Ammon's horn (tissue), 1 donor: ENCODE measurements at places on chromosomes 7 and 10.

DNA sequence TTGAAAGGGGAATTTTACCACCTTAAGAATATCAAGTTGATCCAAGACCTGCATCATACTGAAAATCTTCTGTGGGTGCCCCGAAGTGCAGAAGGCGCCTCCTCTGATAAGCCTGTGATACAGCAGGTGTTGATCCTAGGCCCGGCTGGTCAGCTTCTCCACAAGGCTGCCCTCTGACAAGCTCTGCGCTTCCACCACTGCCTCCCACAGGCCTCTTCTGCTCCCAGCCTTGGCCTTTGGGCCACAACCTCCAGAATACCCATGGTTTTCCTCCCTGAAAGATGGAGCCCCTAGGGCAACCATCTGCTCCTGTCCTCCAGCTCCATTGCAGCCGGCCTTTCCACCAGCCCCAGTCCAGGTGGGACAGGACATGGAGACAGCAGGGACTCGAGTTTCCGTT lies 5.6 kb upstream of the OGDHL start:
- DNase-seq = no peak

DNA sequence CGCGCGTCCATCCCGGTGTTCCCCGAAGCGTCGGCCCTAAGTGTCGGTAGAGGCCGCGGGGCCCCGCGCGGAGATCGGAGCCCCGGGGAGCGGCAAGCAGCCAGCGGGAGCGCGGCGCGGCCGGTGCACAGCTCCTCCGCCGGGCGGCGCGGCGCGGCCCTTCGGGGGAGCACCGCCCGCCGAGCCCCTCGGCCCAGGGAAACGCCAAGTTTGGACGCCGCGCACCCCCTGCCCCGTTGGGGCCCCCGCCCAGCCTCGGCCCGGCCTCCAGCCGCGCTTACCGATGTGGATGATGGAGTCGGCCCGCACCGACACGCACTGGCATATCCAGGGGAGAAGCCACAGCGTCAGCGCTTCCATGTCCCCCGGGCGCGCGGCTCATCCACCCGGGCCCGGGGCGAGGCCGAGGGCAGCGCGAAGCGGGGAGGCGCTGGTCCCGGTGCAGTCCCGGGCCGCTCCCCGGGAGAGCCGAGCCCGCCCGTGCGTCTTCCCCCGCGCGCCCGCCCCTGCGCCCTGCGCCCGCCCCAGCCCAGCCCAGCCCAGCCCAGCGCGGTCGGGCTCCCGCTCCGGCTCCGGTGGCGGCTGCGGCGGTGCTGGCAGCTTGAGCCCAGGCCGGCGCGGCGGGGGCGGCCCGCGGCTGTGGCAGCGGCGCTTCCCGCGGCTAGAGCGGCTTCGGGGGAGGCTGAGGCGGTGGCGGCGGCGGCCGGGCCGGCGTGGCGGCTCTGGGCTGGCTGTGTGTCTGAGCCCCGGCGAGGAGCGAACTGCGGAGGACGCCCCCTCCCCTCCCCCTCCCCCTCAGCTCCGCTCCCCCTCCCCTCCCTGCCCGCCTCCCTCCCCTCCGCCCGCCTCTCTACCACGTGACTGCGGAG lies at the start of gene GRID1:
TSS of gene GRID1 (minus strand) at position 763 of the 869 bp plus-strand sequence.
- DNase-seq = peak; percentile 81

DNA sequence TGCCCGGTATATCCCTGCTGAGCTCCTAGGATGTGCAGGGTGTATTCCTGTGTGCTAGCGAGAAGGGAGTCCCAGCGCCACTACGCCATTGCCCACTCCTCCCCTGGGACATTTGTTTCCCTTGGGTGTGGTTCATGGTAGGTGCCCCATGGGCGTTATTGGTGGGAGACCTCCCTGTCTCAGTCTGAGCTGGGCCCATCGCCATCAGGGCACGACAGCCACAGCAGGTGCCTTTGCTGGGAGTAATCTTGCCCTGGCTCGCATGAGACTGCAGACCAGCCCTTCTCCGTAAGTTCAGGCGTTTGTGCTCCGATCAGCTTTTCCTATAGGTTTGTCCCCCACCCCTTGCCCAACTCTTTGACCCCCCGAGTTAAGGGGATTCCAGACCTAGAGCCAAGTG lies 137.3 kb upstream of the SH2B2 start:
- no peak for DNase-seq

GRCh38 chr7:107167483-107168232 lies 1.1 kb upstream of the HBP1 start:
- DNase-seq = peak; percentile 68

DNA sequence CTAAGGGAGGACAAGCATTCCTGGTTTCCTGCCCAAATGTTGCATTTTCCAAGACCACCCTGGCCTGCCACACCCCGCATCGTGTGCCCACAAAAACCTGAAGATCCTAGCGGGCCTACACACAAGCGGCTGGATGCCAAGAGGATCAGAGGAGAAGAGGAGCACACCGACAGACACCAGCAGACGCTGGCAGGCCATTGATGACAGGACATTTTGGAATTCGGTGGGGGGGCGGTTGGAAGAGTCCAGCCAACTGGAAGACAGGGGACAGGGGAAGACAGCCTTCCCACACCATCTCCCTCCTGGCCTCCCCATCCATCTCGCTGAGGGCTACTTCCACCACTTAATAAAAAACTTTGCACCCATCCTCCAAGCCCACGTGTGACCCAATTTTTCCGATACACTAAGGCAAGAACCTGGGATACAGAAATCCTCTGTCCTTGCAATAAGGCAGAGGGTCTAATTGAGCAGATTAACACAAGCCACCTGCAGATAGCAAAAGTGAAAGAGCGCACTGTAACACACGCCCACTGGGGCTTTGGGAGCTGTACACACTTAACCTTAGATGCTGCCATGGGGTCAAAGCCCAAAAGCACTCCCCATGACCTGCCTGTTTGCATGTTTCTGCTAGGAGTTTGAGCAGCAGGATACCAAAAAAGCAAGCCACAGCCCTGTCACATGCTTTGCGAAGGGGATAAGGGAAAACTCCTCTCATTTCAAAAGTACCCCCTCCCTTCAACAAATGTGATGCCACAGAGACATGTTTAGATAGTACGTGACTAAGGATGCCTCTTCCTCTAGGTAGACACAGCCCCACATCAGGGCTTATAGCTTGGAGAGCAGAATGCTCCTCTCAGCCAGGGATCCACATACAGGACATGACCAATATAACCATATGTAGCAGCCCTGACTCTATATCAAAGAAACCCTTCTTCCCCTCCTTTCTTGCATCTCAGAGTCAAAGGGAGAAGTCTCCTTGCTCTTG lies 13.4 kb upstream of the SMNDC1 start:
- DNase-seq = no peak

GRCh38 chr10:14382022-14382421 lies 51.3 kb upstream of the FRMD4A start:
- no peak for DNase-seq

DNA sequence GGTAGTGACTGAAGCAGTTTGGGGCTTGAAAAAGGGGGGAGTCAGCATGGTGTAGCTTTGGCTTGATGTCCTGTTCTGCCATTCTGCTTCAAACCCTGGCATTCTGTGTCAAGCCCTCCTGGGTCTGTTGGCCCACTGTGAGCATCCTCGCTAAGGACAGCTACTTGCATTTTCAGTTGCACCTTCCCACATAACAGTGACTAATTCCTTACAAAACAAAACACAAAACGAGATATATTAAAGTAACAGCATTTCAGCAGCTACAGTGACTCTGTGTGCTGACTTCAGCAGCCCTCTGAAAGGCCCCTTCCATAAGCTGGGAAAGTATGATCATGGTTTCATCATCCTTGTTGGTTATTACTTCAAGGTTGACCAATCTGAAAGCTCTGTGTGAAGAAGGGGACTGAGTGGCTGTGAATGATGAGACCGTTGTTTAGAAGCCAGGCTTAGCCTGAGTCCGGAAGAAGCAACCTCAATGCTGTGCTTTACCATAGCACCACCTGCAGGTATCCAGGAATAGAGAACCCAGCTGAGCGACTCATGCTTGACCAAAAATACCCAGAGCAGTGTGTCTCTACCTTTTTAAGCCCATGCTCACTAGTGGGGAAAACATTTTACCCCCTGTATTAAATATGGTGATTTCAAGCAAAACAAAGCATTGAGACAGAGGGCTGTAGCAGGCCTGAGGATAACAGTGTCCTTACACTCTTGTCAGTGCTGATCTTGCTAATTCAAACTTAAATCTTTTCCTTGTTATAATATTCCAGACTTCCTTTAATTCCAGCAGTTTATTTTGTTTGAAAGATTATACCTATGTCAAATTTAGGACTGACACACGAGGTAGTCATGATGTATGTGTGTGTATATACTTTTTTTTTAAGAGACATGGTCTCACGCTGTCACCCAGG lies 42.6 kb upstream of the CC2D2B start:
- peak; percentile 61 for DNase-seq
